ENCODE measurements at places on chromosomes 13 and 19. TPM values are rescaled to one million over a fixed set of nuclear protein-coding genes. Genes with fewer than 3 reads are reported as not detected.
A peak's percentile ranks its signal among the peaks of the same experiment; 100 is the strongest.

DNA sequence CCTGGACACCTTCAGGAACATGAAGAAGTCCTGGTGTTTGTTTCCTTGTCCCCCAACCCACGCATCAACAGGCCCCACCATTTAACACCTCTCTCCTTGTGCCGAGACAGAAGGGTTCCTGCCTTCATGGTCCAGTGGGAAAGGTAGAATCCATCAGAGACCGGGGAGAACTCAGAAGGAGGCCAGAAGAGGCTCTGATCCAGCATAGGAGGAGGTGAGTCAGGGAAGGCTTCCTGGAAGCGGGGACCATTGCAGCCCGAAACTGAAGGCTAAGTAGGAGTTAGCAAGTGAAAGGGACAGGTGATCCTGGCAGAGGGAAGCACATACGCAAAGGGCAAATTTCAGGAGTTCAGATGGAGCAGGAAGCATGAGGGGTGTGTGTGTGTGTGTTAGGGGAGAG is 484 bp downstream of the ICAM3 start:
- no peak for DNase-seq
- peaks cover 17% of the 10 kb centered on the region for H3K4me1 ChIP-seq
- H3K36me3 ChIP-seq, result no peaks in the 10 kb centered on the region
- H3K27me3 ChIP-seq, result no peaks in the 10 kb centered on the region

The GJA3 gene
- total RNA-seq, result 0.14 TPM

The MIR17HG gene
- 8.3 TPM for total RNA-seq

- H3K4me3 ChIP-seq, result no peak overlapping the region
- no peaks in the 10 kb centered on the region for H3K27me3 ChIP-seq
- no peaks in the 10 kb centered on the region for H3K36me3 ChIP-seq
- peaks cover 23% of the 10 kb centered on the region for H3K4me1 ChIP-seq
- DNase-seq, result no peak
Measured at GRCh38 chr19:28290963-28291657, 921.8 kb downstream of the UQCRFS1 start.

DNA sequence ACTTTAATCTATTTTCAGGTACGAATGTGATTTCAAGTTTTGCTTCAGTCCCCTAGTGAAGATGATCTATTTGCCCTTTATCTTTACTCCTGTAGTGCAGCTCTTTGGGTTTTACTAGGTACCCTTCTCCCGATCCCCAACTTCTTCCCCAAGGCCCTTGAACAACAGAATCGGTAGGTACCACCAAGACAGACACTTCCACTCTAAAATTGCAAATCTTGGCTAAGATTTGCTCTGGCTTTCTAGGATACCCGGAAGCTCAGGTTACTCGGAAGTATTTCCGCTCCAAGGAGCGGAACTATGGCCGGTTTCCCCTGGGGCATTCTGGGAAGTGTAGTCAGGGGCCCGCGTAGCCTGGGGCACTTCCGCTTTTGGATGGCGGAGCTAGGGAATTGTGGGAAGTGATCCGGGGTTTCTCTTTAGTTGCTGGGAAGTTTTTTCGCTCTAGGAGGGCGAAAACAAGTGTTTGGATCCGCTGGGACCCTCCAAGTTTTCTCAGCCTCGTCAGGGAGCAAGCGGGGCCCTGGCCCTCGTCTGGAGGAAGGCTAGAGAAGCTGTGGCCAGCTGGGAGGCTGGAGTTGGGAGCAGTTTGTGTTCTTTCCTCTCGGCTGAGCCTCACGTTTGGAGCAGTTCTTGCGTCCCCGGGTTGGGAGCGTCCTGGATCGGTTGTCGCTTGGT is 5.1 kb upstream of the ZNF227 start:
- no peaks in the 10 kb centered on the region for H3K36me3 ChIP-seq
- H3K27ac ChIP-seq, result peak overlapping the region; percentile 75
- peak overlapping the region; percentile 70 for H3K4me3 ChIP-seq
- H3K27me3 ChIP-seq, result no peaks in the 10 kb centered on the region

DNA sequence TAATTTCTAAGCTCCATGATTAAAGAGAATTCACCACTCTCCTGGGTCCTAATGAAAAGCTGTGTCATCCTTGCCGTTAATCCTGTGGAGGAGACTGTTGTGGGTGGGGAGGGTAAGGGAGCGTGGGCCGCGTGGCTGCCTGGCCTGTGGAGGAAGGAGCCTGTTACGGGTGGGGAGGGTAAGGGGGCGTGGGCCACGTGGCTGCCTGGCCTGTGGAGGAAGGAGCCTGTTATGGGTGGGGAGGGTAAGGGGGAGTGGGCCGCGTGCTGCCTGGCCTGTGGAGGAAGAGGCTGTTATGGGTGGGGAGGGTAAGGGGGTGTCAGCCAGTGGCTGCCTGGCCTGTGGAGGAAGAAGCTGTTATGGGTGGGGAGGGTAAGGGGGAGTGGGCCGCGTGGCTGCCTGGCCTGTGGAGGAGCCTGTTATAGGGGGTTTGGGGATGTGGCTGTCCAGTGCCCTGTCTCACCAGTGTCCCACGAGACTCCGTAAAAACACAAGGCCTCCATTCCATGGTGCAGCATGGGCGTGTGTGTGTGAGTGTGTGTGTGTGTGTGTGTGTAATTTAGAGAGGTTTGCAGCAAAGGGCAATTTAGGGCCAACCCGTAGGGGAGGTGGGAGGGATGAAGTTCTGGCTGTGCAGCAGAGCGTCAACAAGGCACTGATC is 15.6 kb upstream of the DCUN1D2 start:
- no peak overlapping the region for H3K4me3 ChIP-seq
- no peak overlapping the region for H3K27ac ChIP-seq
- DNase-seq, result no peak
- no peaks in the 10 kb centered on the region for H3K4me1 ChIP-seq
- H3K36me3 ChIP-seq, result peaks cover 86% of the 10 kb centered on the region
